ENCODE measurements at places on chromosomes 5 and 9. TPM values are rescaled to one million over a fixed set of nuclear protein-coding genes. Genes with fewer than 3 reads are reported as not detected.

- H3K36me3 ChIP-seq = no peaks in the 10 kb centered on the region
- H3K27ac ChIP-seq = peak overlapping the region; percentile 83
- no peaks in the 10 kb centered on the region for H3K4me1 ChIP-seq
Observed at GRCh38 chr9:92406477-92406876, 2.1 kb upstream of the OGN start.

PPP3R2 gene
- polyA plus RNA-seq = not detected

DNA sequence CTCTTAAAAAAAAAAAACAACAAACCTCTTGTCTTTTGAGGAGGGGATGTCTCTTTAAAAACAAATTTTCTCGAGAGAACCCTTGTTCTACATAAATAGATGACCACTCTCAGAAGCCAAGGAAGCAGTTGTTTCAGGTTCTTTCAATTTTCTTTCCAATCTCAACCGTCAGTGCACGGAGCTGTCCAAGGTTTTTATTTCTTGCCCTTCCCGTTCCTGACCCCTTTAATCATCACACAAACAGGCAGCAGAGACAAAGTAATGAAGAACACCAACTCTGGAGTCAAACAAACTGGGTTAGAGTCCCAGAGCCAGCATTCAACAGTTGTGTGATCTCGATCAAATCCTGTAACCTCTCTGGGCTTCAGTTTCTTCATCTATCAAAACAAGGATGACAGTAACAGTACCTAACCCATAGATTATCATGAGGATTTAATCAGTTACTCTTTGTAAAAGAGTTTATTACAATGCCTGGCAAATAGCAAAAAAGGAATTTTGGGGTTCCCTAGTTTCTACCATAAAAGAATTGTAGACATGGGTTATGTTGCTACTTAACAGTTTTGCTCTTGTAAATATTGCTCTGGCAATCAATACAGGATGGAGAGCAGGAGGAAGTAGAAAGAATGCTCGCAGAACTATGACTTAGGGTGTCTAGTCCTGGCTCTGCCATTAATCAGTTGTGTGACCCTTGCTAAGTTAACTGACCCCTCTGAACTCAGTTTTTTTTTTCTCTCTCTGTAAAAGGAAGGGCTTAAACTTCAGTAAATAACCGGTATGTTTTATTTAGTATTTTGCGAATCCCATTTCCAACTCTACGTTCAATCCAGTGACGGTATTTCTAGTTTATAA lies 1.0 kb upstream of the NIM1K start:
- no peak for DNase-seq
- H3K4me1 ChIP-seq = no peaks in the 10 kb centered on the region
- no peak overlapping the region for H3K27ac ChIP-seq
- H3K4me3 ChIP-seq = no peak overlapping the region
- no peaks in the 10 kb centered on the region for H3K36me3 ChIP-seq

DNA sequence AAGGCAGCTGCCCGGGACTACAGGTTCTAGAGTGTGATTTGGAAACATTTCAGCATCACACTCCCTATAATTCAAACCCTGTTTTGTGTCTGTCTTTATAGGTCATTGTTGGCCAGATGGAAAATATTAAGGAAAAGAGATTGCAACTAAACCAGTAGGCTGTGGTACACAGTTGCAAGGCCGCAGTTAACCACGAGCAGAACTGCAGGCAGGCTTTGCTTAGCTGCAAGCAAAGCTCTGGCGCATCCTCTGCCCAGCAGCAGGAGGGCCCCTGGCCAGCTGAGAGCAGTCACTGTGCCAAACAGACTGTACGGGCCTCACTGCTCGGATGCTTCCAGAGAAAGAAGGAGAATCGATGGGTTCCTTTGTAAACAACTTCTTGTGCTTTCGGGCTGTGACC lies 204.5 kb downstream of the DENND1A start:
- no peak for DNase-seq
- no peak overlapping the region for H3K27ac ChIP-seq
- no peaks in the 10 kb centered on the region for H3K36me3 ChIP-seq
- no peaks in the 10 kb centered on the region for H3K27me3 ChIP-seq

NR2F1 gene
- 0.72 TPM for polyA plus RNA-seq

DNA sequence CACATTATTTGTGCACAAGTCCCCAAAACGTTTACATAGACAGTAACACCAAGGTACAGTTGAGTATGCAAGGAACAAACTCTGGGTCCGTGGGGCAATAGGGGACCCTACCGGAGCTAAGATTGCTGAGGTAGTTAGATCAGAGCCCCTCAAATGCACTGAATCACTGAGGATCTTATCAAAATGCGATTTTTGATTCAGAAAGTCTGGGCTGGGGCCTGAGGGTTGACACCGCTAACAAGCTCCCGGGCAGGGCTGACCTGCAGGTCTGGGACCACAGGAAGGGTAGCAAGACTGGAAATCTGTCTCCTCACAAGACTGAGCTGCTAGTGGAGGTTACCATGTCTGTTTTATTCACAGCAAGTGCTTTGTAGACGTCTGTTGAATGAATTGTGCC lies 1.8 kb upstream of the IL3 start:
- no peak for DNase-seq
- no peak overlapping the region for H3K27ac ChIP-seq
- no peaks in the 10 kb centered on the region for H3K27me3 ChIP-seq
- H3K36me3 ChIP-seq = no peaks in the 10 kb centered on the region
- H3K4me1 ChIP-seq = no peaks in the 10 kb centered on the region

- no peaks in the 10 kb centered on the region for H3K4me1 ChIP-seq
- no peak overlapping the region for H3K4me3 ChIP-seq
- H3K27me3 ChIP-seq = no peaks in the 10 kb centered on the region
Observed at GRCh38 chr9:110317911-110318310, 19.8 kb downstream of the TXNDC8 start.

LHX6 gene
- polyA plus RNA-seq = not detected

DNA sequence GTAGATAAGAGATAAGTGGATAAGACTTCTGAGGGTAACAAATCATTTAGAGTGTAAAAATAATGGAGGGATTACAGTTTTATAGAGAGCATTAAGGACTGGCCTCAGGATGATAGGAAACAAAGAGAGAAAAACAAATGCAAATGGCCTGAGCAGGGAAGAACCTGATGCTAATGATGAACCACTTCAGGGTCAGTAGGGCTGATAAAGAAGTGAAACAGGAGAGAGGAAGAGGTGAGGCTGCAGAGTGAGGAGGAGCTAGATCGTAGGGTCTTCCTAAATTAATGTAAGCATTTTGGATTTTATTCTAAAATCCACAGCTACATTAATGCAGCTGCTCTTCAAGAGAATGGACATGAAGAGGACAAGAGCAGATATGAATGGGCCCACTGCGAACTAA lies 698.0 kb upstream of the MEF2C start:
- no peak overlapping the region for H3K4me3 ChIP-seq
- H3K36me3 ChIP-seq = no peaks in the 10 kb centered on the region
- no peaks in the 10 kb centered on the region for H3K4me1 ChIP-seq
- H3K27me3 ChIP-seq = no peaks in the 10 kb centered on the region
- DNase-seq = no peak

Measured in aorta (tissue), 5 donors.